ENCODE measurements at places on chromosomes 5 and 9.

GRCh38 chr5:85893996-85894395 is 723.7 kb upstream of the COX7C start:
- H3K36me3 ChIP-seq = no peaks in the 10 kb centered on the region
- H3K27me3 ChIP-seq = no peaks in the 10 kb centered on the region
- DNase-seq = no peak
- H3K4me3 ChIP-seq = no peak overlapping the region
- no peaks in the 10 kb centered on the region for H3K4me1 ChIP-seq

GRCh38 chr5:35484241-35484640 is 133.4 kb upstream of the SPEF2 start:
- peaks cover under 1% of the 10 kb centered on the region for H3K36me3 ChIP-seq
- no peak overlapping the region for H3K27ac ChIP-seq
- H3K27me3 ChIP-seq = no peaks in the 10 kb centered on the region

- H3K4me1 ChIP-seq = no peaks in the 10 kb centered on the region
- H3K27me3 ChIP-seq = peaks cover 17% of the 10 kb centered on the region
- H3K4me3 ChIP-seq = no peak overlapping the region
- DNase-seq = no peak
- H3K27ac ChIP-seq = no peak overlapping the region
- no peaks in the 10 kb centered on the region for H3K36me3 ChIP-seq
Observed at GRCh38 chr5:133667217-133667616, 54.9 kb upstream of the FSTL4 start.

DNA sequence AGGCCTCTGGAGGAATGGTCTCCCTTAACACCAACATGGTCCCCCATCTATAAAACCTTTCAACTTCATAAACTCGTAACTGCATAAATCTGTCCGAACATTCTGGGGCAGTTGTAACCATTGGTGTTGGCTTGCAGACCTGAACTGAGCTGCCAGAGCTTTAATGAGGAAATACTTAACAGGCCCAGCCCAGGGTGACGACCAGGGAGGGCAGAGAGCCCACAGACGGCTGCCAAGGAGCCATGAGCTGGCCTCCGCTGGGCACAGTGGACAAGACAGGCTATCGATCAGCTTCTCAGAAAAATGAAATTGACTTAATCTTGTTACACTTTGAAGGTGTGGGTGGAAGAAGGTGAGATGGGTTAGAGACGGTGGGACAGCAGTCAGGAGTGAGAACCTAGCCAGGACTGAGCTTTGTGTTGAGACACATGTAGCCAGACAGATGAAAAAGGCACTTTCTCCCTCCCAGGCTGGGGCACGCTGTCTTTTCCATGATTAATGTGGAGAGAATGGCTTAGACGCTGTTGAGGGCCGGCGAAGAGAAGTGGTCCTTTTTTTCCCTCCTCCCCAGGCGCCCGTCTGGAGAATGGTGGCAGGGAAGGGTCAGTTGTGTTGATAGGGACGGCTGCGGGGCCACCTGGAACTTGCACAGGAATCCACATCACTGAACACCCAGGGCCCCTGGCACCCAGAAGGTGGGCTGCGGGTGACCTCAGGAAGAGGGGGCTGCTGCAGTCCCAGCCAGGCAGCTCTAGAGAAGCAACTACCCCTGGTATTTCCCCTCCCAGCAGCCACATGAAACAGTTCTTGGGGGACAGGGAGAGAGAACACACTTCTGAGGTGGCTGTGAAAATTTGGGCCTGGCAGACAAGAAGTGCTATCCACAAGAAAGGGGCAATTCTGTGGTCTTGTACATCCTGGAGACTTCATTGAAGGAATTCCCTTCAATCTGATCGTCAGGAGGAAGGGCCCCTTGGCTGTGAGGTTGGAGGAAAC is 27.3 kb upstream of the TCOF1 start:
- no peak overlapping the region for H3K27ac ChIP-seq
- no peaks in the 10 kb centered on the region for H3K4me1 ChIP-seq
- H3K4me3 ChIP-seq = no peak overlapping the region
- H3K27me3 ChIP-seq = peaks cover 4% of the 10 kb centered on the region
- no peak for DNase-seq
- no peaks in the 10 kb centered on the region for H3K36me3 ChIP-seq

DNA sequence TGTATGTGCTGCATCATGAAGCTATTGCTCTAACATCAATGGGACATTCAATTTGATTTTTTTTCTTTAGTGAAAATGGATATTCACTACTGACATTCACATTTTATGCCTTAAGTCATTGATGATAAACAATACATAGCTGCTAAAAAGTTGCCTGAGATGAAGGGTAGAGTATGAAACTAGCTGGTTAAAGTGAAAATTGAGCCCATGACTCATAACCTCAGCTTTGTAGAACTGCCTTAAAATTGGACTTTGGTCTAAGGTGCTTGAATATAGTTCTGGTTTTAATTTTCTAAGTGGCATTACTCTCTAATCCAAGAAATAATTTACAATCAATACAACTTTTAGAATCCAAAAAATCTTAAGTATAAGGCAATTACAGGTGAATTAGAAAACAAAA is 740.4 kb upstream of the RIOK2 start:
- H3K4me1 ChIP-seq = peaks cover 3% of the 10 kb centered on the region
- no peaks in the 10 kb centered on the region for H3K36me3 ChIP-seq
- no peak overlapping the region for H3K27ac ChIP-seq
- no peaks in the 10 kb centered on the region for H3K27me3 ChIP-seq

- peaks cover 6% of the 10 kb centered on the region for H3K4me1 ChIP-seq
- peaks cover 8% of the 10 kb centered on the region for H3K27me3 ChIP-seq
- no peak overlapping the region for H3K4me3 ChIP-seq
- H3K27ac ChIP-seq = no peak overlapping the region
Observed at GRCh38 chr9:35942286-35942685, 15.7 kb downstream of the OR2S2 start.

DNA sequence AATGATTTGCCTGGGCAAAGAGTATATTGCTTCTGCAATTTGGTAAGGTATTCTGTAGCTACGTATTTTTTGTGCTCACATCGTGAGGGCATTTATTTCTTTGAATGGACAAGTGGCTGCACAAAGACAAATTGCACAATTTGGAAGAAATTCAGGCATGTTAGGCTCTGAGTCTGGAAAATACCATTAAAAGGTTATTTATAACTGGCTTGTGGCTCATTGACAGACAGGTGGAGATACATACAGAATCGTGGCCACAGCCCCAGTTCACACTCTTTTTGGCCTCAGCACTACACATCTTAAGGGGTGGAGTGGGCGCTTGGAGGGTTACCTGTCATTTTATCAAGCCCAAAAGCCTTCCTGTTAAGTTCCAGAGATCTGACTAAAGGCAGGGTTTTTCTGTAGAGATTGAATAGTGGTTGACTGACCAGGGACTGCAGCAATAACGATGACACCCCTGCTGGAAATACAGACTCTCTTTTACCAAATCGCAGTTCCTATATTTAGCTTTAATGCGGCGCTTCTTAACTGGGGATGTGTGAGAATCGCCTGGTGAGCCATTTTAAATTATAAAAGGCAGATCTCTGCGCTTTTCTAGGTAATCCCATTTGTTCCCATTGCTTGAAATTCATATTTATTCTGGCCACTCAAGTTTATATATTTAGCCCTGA is 14.7 kb downstream of the MAN2A1 start:
- no peak overlapping the region for H3K4me3 ChIP-seq
- peaks cover 23% of the 10 kb centered on the region for H3K36me3 ChIP-seq
- peaks cover 55% of the 10 kb centered on the region for H3K4me1 ChIP-seq
- H3K27me3 ChIP-seq = no peaks in the 10 kb centered on the region
- DNase-seq = no peak

DNA sequence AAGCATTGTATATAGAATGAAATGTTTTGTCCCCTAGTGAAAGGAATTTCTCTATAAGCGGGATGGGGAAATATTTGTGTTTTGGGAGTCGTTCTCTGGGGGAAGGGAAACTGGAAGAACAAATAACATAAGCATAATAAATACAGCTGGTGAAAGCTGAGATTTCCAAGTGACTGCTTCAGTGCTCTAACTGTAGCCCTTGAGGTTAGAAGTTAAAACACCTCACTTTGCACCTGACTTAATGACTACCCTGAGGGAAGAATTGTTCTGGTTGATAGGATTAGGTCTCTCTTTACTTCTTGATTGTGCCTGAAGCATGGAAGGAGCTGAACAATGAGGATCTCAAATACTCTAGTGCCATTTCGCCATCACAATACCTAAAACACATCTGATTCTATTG is 307.4 kb downstream of the MAN2A1 start:
- H3K36me3 ChIP-seq = no peaks in the 10 kb centered on the region
- no peak for DNase-seq
- H3K4me3 ChIP-seq = no peak overlapping the region
- H3K27me3 ChIP-seq = peaks cover 9% of the 10 kb centered on the region
- H3K27ac ChIP-seq = no peak overlapping the region
- peaks cover 7% of the 10 kb centered on the region for H3K4me1 ChIP-seq

- peaks cover 9% of the 10 kb centered on the region for H3K4me1 ChIP-seq
- H3K36me3 ChIP-seq = no peaks in the 10 kb centered on the region
- DNase-seq = no peak
Observed at GRCh38 chr5:81180780-81181460, 52.2 kb upstream of the CKMT2 start.

DNA sequence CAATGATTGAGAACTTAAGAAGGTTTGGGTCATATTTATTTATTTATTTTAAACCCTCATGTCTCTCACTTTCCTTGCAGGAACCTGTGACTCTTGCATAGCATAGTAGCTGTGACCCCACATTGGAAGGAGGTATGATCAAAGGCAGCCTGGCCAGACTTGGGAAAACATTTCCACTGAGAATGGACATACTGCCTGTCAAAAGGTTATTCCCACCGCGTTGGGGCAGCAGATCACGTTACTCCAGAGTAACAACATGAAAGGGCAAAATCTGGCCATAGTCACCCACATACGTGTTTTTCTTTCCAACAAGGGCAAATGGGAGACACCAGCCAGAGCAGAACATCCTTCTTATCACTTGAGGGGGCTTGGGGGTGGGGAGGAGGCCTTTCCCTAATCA is 95.7 kb downstream of the ARL15 start:
- H3K27me3 ChIP-seq = no peaks in the 10 kb centered on the region
- H3K4me3 ChIP-seq = no peak overlapping the region
- no peak overlapping the region for H3K27ac ChIP-seq
- no peaks in the 10 kb centered on the region for H3K36me3 ChIP-seq

DNA sequence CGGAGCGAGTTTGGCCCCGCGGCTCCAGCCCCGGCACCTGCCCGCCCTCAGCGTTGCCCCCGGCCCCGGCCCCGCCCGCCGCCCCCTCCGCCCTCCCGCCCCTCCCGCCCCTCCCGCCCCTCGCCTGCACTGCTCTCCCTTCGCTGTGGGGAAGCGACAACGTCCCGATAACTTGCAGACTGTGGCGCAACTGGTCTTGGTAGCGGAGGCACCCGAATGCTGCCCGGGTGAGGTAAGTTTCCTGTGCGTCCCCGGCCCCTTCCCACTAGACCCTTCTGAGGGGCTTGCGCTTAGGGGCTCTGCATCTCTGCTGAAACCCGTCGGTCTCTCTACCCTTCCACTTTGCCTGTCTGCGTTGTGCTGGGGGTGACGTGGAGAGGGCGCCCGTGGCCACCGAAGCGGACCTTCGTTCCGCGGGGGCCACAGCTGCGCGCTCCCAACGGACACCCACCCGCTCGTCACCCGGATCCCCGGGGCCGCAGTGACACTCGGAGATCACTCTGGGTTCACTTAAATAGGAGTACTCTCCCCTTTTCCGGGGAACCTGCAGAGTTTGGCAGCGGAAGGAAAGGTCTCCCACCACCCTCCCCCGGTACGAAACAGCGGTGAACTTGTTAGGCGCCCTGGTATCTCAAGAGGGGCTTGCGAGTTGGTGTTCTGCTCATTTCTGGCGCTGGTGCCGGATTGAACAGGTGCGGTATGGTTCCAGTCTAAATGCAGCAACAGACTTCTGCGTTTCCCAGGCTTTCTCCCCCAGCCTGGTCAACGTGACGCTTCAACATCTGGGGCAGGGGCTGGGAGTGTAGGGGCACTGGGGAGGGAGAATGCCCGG is 707 bp downstream of the PIP5K1B start:
- H3K27ac ChIP-seq = peak overlapping the region; percentile 79
- H3K27me3 ChIP-seq = no peaks in the 10 kb centered on the region
- H3K4me1 ChIP-seq = peaks cover 35% of the 10 kb centered on the region
- no peaks in the 10 kb centered on the region for H3K36me3 ChIP-seq
- DNase-seq = no peak

- no peak overlapping the region for H3K27ac ChIP-seq
- no peak overlapping the region for H3K4me3 ChIP-seq
- H3K27me3 ChIP-seq = no peaks in the 10 kb centered on the region
- no peaks in the 10 kb centered on the region for H3K4me1 ChIP-seq
- H3K36me3 ChIP-seq = no peaks in the 10 kb centered on the region
Observed at GRCh38 chr5:44997506-44997905, 188.8 kb downstream of the MRPS30 start.

- peaks cover 5% of the 10 kb centered on the region for H3K27me3 ChIP-seq
- no peaks in the 10 kb centered on the region for H3K4me1 ChIP-seq
- no peak for DNase-seq
- no peak overlapping the region for H3K4me3 ChIP-seq
- no peaks in the 10 kb centered on the region for H3K36me3 ChIP-seq
Observed at GRCh38 chr5:107542831-107543231, 127.9 kb downstream of the EFNA5 start.

GRCh38 chr9:84807431-84807830 is 137.9 kb downstream of the NTRK2 start:
- no peaks in the 10 kb centered on the region for H3K27me3 ChIP-seq
- H3K4me1 ChIP-seq = no peaks in the 10 kb centered on the region
- H3K36me3 ChIP-seq = no peaks in the 10 kb centered on the region
- H3K4me3 ChIP-seq = no peak overlapping the region

GRCh38 chr5:35488791-35489190 is 128.9 kb upstream of the SPEF2 start:
- no peaks in the 10 kb centered on the region for H3K27me3 ChIP-seq
- H3K27ac ChIP-seq = no peak overlapping the region
- no peaks in the 10 kb centered on the region for H3K4me1 ChIP-seq
- no peak for DNase-seq

GRCh38 chr5:157470631-157471030 is 10.6 kb downstream of the NIPAL4 start:
- no peaks in the 10 kb centered on the region for H3K27me3 ChIP-seq
- peaks cover 41% of the 10 kb centered on the region for H3K4me1 ChIP-seq
- H3K4me3 ChIP-seq = no peak overlapping the region

Measured in memory B cell (primary cell).